ENCODE measurements at places on chromosomes 7 and 10.

GRCh38 chr10:44858988-44859387 lies 52.1 kb upstream of the TMEM72 start:
- DNase-seq = no peak

GRCh38 chr7:99897322-99898022 lies 20.6 kb upstream of the OR2AE1 start:
- DNase-seq = no peak

DNA sequence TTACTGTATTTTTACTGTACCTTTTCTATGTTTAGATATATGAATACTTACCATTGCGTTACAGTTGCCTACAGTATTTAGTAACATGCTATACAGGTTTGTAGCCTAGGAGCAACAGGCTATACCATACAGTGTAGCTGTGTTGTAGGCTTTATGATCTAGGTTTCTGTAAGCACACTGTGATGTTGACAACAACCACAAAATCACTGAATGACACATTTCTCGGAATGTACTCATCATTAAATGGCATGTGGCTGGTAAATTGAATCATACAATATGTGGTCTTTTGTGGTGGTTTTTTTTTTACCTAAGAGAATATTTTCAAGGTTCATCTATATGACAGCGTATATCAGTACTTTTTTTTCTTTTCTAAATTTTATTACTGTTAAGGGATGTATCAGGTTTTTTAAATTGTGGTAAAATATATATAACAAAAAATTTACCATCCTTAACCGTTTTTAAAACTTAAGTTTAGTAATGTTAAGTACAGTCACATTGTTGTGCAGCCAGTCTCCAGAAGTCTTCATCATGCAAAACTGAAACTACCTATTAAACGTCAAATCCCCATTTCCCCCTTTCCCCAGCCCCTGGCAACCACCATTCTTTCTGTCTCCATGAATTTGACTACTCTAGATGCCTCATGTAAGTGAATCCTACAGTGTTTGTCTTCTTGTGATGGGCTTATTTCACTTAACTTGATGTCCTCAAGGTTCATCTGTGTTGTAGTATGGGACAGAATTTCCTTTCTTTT lies 21.5 kb downstream of the BTAF1 start:
- DNase-seq = no peak

GRCh38 chr10:127525686-127526085 lies 23.4 kb upstream of the NPS start:
- no peak for DNase-seq

DNA sequence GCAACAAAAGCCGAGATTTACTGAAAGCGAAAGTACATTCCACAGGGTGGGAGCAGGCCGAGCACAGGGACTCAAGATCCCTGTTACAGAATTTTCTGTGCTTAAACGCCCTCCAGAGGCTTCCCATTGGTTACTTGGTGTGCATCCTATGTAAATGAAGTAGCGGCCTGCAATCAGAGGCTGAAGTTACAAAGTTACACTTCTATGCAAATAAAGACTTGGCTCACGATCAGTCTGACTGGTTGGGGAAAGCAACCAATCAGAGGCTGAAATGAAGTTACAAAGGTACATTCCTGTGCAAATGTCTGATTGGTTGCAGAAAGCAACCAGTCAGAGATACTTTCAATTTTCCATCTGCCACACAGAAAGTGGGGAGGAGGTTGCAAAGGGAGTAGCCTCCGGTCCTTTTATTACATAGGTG lies 4.1 kb downstream of the ACBD7 start:
- DNase-seq = no peak

Data from stimulated activated CD8-positive, alpha-beta memory T cell treated with anti-CD3 and anti-CD28 coated beads, Interleukin-15, amount 100 ng/mL, for 24 hours (primary cell).